ENCODE measurements at places on chromosomes 12 and 14.

DNA sequence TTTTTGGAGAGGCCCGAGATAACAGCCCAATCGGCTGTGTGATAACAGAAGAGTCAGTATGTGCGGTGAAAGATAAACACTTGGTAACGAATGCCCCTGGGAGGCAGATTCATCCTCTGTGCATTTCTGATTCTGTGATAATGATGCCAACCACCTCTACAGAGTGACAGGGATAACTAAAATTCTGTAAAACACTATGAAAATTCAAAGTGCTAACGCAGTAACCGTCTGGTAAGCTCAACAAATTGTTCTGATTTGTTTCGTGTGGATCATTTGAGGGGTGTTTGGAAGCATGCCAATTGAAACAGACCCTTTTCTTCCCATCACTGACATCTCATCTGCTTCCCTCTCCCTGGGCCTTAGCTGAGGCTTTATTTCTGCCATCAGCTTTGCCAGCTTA is 76.3 kb downstream of the ESR2 start:
- DNase-seq = no peak

DNA sequence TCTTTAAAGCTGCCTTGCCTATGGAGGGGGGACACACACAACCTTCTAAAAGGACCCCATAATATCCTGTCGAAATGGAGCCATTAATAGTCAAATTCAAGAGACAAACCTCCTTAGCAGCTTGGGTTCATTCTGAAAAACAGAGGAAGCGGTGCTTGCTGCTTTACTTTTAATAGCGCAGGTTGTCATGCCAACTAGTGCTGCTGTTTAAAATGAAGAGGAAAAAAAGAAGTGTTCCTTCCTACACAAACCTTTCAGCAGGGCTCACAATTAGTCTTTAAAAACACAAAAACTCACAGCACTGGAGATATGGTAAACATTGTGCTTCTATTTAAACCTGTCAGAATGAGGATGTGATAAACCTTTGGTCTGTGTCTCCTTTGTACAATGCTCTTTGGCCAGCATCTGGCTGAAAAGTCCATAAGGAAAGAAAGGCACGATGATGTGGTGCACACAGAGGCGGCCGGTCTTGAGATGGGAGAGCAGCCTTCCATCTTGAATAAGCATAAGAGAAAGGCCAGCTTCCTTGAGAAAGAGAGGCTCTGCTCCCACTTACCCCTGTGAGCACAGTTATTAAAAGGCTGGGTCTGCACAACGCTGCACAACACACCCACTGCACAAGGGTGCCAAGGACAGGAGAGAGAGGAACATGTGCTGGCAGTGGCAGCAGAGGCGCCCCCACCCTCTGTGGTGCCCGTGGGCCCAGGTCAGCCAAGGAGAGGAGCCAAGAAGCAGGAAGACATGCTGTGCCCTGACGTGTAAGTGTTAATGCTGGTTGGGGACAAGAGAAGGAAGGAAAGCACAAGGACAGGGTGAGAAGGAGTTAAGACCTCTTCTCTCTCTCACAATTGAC is 144.6 kb downstream of the TTC7B start:
- DNase-seq = no peak

DNA sequence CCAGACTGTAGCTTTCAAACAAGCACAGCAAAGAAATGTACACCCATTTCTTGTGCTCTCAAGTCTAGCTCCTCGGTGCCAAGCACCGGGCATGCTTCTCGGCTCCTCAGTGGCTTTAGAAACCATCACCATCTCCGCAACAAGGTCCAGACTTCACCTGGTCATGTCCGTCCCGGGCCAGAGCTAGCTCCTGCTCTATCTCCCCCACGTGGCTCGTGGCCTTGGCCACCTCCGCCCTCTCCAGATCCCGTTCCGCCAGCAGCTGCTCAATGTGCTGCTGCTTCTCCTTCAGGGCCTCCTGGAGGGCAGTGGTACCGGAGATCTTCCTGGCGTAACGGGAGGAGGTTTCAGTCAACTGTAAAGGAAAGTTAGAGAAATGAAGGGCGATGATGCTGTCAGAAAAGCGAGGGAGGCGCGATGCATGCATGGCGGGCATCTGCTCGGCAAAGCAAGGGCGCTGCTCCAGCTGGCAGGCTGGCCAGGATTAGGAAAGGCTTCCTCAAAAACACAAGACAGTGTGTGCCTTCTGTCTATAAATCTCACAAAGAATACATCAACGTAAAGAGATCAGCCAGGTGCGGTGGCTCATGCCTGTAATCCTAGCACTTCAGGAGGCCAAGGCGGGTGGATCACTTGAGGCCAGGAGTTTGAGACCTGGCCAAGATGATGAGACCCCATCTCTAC is 67.4 kb downstream of the CLIP1 start:
- no peak for DNase-seq

DNA sequence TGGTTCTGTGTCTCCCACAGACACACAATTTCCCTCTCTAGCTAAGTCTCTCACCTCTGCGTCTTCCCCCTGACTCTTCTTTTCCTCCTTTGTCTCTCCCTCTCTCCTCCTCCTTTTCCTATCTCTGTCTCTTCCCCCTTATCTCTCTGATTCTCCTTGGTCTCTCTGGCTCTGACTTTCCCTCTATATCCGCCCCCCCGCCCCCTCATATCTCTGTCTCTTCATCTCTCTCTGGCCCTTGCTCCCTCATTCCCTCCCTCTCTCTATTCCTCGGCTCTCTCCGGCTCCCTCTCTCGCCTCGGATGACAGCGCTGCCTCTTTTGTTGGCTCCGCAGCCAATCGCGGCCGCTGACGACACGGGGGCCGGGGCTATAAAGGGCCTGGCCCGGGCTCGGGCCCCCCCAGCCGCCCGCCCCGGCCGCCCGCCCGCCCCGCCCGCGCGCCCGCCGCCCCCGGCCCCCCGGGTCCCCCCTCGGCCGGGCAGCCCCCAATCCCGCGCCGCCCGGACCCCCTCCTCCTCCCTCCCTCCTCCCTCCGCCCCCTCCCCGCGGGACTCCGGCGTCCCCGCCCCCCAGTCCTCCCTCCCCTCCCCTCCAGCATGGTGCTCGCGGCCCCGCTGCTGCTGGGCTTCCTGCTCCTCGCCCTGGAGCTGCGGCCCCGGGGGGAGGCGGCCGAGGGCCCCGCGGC is at the start of gene GDF11:
Gene GDF11 (plus strand): TSS at position 404 of the 687 bp plus-strand sequence. CDS start 195 bp downstream, at position 599.
- DNase-seq = no peak

DNA sequence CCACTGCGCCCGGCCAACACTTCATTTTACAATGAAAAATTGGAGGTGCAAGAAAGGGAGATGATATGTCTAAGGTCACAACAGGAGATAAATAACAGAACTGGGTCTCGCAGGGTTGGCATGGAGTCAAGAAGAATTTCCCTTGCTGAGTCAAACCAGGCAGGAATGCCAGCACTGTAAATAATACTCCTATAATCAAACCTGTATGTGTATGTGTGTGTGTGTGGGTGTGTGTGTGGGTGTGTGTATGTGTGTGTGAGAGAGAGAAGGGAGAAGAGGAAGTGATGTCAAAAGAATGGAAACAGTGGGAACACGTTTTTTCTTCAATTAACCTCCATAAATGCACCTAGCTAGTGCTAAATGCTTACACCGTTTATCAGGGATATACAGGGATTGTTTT is 70.4 kb downstream of the TMEM116 start:
- DNase-seq = no peak

DNA sequence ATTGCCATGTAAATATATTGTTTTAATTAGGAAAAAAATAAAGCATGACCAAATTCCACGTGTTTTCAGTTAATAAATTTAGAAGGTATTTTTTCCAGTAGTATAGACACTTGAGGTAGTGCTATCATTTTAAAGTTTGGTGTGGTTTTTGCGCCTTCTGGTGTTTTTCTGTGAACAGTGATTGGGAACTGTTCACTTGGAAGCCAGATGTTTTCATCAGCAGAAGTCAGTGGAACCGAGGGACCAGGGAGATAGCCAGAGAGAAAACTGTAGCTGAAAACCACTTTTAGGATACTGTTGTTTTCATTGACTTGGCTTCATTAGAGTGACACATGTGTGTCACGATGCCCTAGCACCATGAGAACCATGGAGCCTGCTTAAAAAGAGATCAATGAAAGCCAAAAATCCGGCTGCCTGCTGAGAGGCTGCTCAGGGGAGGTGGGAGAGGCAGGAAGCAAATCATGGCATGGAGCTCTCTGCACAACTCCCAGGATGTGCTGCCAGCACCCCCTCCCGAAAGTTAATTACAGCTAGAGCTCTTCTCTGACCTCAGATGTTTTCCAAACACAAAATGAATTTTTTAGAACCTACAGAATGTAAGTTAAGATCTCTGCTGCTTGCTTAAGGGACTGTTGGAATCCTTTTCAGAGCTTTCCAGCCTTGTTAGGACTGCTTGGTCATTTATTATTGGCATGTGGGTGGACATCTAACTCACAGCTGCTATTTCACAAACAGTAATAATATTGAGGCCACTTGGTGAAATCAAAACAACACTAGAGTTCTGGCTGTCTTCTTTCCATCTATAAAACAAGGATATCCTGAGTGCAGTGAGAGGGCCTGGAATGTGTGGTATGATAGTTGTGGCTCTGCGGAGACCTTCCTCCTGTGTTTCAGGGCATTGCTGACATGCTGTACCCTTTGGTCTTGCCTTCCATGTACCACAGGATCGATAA is 192.3 kb downstream of the ANO4 start:
- DNase-seq = no peak

DNA sequence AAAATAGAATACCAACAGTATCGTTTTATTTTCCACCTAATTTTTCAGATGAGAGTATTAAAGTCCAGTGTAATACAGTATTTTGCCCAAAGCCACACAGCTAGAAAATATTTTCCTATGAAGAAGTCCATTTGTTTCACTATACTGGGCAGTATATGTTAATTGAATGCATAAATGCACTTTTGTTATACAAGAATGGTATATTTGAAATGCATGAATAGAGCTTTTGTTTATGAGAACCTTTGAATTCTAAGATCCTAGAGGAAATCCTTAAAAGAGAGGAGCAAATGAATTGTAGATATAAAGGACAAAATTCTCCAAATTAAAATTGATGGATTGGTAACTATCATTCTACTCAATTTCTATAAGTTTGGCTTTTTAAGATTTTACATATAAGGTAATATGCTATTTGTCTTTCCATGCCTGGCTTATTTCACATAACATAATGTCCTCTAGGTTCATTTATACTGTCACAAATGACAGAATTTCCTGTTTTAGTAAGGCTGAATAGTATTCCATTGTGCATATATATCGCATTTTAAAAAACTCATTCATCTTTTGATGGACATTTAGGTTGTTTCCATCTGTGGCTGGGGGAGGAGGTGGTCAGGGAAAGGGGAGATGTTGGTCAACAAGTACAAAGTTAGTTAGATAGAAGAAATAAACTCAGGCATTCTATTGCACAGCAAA is 136.6 kb upstream of the DCN start:
- DNase-seq = no peak

- DNase-seq = no peak
Observed at GRCh38 chr12:125882141-125882540, 816.9 kb downstream of the AACS start.

GRCh38 chr12:83866477-83866876 is 1046.1 kb downstream of the SLC6A15 start:
- no peak for DNase-seq

- DNase-seq = no peak
Observed at GRCh38 chr14:87203346-87203745, 789.6 kb downstream of the GALC start.

GRCh38 chr12:26651566-26652188 is 181.3 kb downstream of the ITPR2 start:
- DNase-seq = no peak

- DNase-seq = no peak
Observed at GRCh38 chr14:60021619-60022018, 70.1 kb upstream of the PCNX4 start.

DNA sequence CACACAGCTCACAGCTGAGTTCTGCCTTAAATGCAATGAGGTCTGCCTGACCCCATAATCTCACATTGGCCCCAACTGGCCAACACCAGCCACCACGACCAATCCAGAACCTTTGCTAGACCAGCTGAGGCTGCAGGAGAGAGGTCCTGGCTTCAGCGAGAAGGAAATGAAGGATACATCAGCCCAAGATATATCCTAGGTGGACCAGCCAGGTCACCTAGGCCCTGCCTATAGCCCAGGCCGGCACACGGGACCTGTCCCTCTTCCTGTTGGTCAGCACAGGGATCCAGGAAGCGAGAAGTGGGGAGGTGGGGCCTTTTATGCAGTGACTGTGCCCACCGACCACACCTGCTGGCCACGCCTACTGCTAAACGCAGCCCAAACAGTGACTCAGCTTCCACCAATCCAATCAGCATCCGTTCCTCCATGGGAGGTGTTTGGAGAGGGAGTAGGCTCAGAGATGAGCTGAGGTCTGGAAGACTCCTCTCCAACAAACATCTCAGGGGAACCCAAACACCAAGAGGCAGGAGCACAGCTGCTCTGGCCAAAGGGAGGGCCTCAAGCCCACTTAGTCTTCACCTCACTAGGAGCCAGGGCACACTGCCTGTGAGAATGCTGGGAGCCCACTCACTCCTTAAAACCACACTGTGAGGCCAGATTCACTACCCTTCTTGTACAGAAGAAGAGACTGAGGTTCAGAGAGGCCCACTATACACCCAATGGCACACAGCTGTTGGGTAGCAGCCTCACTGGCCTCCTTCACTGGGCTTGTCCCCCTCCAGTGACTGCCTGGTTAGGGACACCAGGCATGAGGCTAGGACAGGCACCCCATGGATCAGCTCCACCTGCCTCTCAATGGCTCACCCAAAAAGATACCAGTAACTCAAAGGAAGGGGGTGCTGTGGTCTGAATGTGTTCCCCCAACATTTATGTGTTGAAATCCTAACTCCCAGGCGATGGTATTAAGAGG is 51.3 kb upstream of the PPP2R5C start:
- DNase-seq = no peak

GRCh38 chr12:126726481-126727217 is 1540.3 kb upstream of the TMEM132C start:
- DNase-seq = no peak

DNA sequence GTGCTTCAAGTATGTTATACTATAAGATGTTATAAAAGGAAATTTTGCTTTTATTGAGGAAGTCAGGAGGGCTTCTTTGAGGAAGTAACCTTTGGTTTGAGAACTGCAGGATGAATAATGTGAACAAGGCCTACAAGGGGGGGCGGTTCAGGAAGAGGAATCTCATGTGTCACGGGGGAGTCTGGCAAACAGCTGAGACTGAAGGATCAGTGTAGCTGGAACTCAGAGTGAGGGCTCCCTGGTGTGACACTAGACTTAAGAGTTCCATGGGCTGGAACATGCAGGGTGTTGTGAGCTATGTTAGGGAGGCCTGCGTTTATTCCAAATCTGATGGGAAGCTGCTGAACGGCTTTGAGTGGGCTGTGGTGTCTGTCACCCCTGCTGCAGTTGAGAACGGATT is 62.3 kb downstream of the UNC79 start:
- no peak for DNase-seq

DNA sequence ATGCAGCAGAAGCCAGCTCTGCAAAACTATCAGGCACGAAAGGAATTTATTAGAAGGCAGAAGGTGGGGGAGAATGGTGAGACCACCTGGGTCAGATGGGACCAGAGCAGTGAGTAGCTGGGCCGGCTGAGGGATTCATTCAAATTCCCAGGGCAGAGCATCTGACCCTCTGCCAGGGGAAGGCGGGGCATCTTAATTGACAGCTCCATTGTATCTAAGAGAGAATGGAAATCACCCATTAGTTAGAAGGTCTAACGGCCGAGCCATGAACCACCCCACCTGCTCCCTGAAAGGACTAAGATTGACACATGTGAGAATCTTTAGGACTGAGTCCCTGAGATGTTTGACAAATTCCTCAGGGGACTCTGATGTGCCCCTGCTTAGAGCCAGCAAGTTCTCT is 83.7 kb downstream of the PHETA1 start:
- no peak for DNase-seq
